ENCODE measurements at places on chromosomes 6 and 20. TPM values are rescaled to one million over a fixed set of nuclear protein-coding genes. Genes with fewer than 3 reads are reported as not detected.

The LY86 gene
- 8.3 TPM for total RNA-seq

The GPLD1 gene
- 2.7 TPM for total RNA-seq

The PTK6 gene
- 0.21 TPM for total RNA-seq

The HLA-DRB5 gene
- 56.1 TPM for total RNA-seq

The MCCD1 gene
- not detected for total RNA-seq

The CLVS2 gene
- total RNA-seq = under 0.01 TPM

DNA sequence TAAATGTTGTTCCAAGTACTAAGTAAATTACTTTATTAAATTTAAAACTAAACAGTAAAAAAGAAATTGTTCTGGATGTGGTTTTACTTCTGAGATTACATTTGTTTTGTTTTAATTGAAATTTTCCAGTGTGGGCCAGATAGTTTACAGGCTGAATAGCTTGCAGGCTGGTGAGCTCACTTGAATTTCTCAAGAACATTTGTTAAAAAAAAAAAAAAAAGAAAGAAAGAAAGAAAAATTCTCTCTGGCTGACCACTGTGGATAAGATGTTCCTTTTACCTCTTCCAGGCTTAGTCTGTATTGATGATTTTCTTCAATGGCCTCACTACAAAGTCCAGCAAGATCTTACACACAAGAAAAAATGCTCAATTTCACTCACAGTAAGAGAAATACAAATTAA lies 85.4 kb downstream of the PLCG1 start:
- no peaks in the 10 kb centered on the region for H3K36me3 ChIP-seq
- peaks cover 25% of the 10 kb centered on the region for H3K4me1 ChIP-seq
- no peak for DNase-seq

GRCh38 chr6:163036160-163036645 lies 308.4 kb downstream of the PACRG start:
- no peak for DNase-seq
- H3K27ac ChIP-seq = no peak overlapping the region
- no peak overlapping the region for H3K4me3 ChIP-seq
- no peaks in the 10 kb centered on the region for H3K36me3 ChIP-seq
- no peaks in the 10 kb centered on the region for H3K4me1 ChIP-seq

DNA sequence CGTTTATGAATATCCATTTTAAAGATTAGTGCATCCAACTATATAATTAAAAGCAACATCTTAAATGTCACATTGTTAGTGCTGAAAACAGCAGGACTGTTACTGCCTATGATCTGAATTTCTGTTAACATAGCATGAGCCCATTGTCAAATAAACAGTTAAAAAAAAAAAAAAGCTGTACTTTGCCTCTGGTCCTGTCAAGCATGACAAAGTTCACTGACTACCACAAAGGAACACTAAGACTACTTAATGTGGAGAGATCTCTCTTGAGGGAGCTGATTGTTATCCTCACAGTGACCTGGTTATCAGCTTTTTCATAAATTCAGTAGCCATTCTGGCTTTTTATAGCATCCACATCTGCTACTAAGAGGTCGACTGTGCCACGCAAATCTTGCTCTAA lies 228.1 kb downstream of the TMEM200A start:
- no peak overlapping the region for H3K4me3 ChIP-seq
- no peak for DNase-seq
- H3K4me1 ChIP-seq = no peaks in the 10 kb centered on the region
- no peak overlapping the region for H3K27ac ChIP-seq
- no peaks in the 10 kb centered on the region for H3K27me3 ChIP-seq
- H3K36me3 ChIP-seq = no peaks in the 10 kb centered on the region

DNA sequence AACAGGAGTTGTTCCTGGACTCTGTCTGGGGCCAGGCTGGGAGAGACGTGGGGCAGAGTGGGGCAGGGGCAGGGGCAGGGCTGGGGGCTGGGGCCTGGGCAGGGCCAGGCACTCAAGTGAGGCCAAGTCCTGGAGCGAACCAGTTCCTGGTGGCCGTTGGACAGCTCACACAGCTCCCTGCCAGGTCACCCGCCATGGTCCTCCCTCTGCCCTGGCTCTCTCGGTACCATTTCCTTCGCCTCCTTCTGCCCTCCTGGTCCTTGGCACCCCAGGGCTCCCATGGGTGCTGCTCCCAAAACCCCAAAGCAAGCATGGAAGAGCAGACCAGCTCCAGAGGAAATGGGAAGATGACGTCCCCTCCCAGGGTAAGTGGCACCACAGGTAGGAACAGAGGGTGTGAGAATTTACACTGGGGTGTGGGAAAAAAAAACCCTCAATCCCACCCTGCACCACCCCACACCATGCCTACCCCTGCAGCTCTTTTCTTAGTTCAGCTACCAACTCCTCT lies at the start of gene MCCD1:
Gene MCCD1, plus strand, starts transcription at position 142 of the 508 bp plus-strand sequence. Its CDS starts 53 bp downstream, at position 195.
- peaks cover 49% of the 10 kb centered on the region for H3K36me3 ChIP-seq
- no peaks in the 10 kb centered on the region for H3K4me1 ChIP-seq
- no peak within 1 kb of the TSS for H3K27ac ChIP-seq

GRCh38 chr6:131013495-131013894 lies 49.5 kb downstream of the EPB41L2 start:
- peaks cover 18% of the 10 kb centered on the region for H3K4me1 ChIP-seq
- no peaks in the 10 kb centered on the region for H3K27me3 ChIP-seq
- peak overlapping the region; percentile 86 for H3K27ac ChIP-seq
- H3K4me3 ChIP-seq = no peak overlapping the region
- no peak for DNase-seq

DNA sequence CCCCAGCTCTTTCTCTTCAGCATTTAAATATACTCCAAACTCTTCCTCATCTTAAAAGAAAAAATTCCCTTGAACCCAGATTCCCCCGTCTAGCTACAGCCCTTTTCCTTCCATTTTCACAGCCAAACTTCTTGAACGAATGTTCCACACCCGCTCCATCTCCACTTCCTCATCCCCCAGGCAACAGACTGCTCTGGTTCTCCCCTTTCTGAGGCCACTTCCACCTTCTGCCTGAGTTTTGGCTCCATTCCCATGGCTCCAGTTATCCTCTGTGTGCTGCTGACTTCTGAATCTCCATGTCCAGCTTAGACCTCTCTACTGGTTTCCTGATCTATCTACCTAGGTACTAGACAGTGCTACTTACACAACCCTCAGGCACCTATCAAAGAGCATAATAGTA lies 106.4 kb downstream of the RALGAPA2 start:
- H3K36me3 ChIP-seq = peaks cover 41% of the 10 kb centered on the region
- H3K4me1 ChIP-seq = no peaks in the 10 kb centered on the region
- no peak overlapping the region for H3K27ac ChIP-seq
- no peak overlapping the region for H3K4me3 ChIP-seq
- H3K27me3 ChIP-seq = no peaks in the 10 kb centered on the region

DNA sequence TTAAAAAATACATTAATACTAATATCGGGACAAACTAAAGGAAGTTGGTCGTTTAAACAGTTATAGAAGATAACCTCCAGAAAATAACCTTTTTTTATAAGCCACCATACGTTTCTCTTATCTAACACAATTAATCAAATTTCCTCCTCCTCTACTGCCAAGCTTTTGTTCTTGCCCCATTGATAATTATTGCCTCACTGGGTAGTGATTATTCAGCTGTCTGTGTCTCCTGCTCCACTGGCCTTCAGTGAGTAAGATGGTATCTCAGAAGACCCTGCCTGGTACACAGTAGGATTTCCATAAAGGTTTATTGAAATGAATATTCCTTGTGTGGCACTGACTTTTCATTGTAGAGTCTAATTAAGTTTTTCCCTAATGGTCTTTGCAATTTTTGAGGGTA lies 165.5 kb upstream of the SCGN start:
- H3K36me3 ChIP-seq = no peaks in the 10 kb centered on the region
- H3K27ac ChIP-seq = no peak overlapping the region
- no peaks in the 10 kb centered on the region for H3K4me1 ChIP-seq
- no peak overlapping the region for H3K4me3 ChIP-seq
- no peaks in the 10 kb centered on the region for H3K27me3 ChIP-seq
- DNase-seq = no peak

DNA sequence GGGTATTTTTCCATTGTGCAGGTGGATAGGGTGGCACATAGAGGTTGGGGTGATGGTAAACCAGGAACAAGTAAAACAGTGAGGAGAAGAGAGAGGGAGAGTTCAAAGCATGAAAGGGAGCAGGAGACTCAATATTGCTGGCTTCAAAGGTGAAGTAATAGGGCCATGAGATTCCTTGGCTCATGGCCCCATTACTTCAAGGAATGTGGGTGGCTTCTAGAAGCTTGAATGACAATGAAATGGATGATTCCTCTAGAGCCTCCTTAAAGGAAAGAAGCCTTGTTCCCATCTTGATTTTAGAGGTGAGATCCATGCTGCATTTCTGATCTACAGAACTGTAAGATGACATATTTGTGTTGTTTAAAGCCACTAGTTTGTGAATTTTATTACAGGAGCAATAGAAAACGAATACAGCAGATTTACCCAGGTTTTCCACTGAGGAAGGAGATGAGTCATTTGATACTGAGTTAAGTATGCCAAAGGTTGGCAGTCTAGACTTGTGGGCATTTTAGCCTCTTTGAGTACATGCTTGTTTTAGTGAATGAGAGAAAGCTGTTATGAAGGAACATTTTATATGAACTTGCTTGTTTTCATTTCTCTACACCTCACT lies 110.4 kb downstream of the PLCB4 start:
- H3K4me1 ChIP-seq = no peaks in the 10 kb centered on the region
- no peak overlapping the region for H3K27ac ChIP-seq
- DNase-seq = no peak
- H3K27me3 ChIP-seq = no peaks in the 10 kb centered on the region
- H3K4me3 ChIP-seq = no peak overlapping the region

GRCh38 chr6:110266996-110267395 lies 86.8 kb downstream of the CDC40 start:
- no peak overlapping the region for H3K4me3 ChIP-seq
- no peak overlapping the region for H3K27ac ChIP-seq
- H3K27me3 ChIP-seq = no peaks in the 10 kb centered on the region
- no peaks in the 10 kb centered on the region for H3K4me1 ChIP-seq
- DNase-seq = no peak
- no peaks in the 10 kb centered on the region for H3K36me3 ChIP-seq

GRCh38 chr20:32478576-32478975 lies 106.6 kb downstream of the NOL4L start:
- no peak overlapping the region for H3K4me3 ChIP-seq
- no peak for DNase-seq
- H3K4me1 ChIP-seq = peaks cover 72% of the 10 kb centered on the region
- peak overlapping the region; percentile 51 for H3K27ac ChIP-seq

DNA sequence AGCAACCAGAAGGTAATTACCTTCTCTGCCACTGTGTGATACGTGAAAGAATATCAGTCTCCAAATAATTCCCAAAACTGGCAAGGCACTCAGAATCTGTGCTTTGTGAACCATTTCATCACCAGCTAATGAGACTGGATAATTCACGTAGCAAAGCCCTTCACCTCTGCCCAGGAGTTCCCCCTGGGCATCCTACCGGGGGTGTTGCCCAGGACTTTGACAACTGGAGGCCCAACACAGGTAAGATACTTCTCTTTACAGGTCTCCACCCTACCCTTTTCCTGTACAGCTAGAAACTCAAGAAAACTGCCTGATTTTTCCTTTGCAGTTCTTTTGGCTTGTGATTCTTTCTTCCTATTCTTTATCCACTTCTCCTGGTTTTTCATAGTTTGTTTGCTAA lies 2.7 kb upstream of the CD24 start:
- peaks cover 7% of the 10 kb centered on the region for H3K4me1 ChIP-seq
- H3K27ac ChIP-seq = no peak overlapping the region
- no peak overlapping the region for H3K4me3 ChIP-seq
- peaks cover 76% of the 10 kb centered on the region for H3K27me3 ChIP-seq
- DNase-seq = no peak

DNA sequence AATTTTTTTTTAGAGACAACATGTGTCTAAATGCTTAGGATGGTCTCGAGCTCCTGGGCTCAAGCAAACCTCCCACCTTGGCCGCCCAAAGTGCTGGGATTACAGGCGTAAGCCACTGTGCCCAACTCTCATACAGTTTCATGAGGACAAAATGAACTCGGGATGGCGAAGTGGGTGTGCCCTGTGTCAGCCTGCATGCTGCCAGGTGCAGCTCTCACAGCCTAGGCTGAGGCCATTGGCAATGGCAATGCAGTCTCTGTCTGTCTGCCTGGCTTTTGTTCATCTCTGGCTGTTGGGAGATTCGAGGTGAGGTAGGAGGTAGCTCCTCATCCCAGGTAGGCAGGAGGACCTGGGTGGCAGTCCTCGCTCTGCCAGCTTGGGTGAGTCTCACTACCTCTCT lies 88.0 kb downstream of the CHMP4B start:
- H3K4me3 ChIP-seq = no peak overlapping the region
- H3K27me3 ChIP-seq = peaks cover 3% of the 10 kb centered on the region
- H3K27ac ChIP-seq = no peak overlapping the region
- no peak for DNase-seq
- H3K36me3 ChIP-seq = no peaks in the 10 kb centered on the region

- no peak overlapping the region for H3K27ac ChIP-seq
- no peaks in the 10 kb centered on the region for H3K27me3 ChIP-seq
- no peak overlapping the region for H3K4me3 ChIP-seq
- no peaks in the 10 kb centered on the region for H3K36me3 ChIP-seq
Measured at GRCh38 chr20:20561172-20561571, 151.3 kb downstream of the RALGAPA2 start.

DNA sequence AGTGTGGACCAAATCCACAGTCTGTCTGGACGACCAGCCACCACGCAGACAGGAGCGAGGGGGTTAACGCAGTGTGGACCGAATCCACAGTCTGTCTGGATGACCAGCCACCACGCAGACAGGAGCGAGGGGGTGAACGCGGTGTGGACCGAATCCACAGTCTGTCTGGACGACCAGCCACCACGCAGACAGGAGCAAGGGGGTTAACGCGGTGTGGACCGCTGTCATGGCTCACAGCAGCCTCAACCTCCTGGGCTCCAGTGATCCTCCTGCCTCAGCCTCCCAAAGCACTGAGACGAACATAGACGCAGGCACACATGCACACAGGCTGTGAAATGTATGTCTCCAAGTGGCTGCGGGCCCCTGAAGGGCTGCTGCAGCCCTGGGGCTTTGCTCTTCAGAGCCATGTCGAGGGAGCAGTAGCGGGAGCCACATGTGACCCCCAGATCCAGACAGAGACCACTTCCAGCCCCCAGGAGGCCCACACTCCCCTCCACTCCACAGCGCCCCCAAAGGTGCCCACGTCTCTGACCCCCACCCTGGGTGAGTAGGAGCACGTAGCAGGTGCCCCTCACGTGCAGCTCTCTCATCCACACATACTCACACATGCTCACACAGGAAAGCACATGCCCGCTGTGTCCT lies 98.1 kb downstream of the YTHDF1 start:
- H3K4me1 ChIP-seq = no peaks in the 10 kb centered on the region
- H3K27me3 ChIP-seq = peaks cover 61% of the 10 kb centered on the region
- no peak overlapping the region for H3K27ac ChIP-seq
- DNase-seq = no peak

Measured in tibial nerve (tissue), 4 donors.